ENCODE measurements at places on chromosomes 12 and 14.

DNA sequence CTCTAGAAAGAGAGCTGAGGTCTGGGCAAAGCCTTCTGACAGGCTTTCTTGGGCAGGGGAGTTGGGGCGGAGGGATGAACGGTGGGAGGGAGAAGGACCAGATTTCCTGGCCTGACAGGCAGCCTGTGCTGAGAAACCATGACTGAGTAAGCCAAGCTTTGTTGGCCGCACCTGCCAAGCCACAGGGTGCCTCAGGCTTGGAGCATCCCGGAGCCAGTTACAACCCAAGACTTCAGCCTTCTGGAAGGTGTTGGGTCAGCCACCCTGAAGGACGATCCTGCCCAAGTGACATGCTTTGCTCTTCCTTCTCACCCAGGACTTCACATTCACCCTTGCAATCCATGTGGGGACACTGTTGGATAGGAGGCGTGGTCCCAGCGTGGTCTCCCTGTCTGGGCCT is 21.0 kb upstream of the AQP2 start:
- no peak for DNase-seq

DNA sequence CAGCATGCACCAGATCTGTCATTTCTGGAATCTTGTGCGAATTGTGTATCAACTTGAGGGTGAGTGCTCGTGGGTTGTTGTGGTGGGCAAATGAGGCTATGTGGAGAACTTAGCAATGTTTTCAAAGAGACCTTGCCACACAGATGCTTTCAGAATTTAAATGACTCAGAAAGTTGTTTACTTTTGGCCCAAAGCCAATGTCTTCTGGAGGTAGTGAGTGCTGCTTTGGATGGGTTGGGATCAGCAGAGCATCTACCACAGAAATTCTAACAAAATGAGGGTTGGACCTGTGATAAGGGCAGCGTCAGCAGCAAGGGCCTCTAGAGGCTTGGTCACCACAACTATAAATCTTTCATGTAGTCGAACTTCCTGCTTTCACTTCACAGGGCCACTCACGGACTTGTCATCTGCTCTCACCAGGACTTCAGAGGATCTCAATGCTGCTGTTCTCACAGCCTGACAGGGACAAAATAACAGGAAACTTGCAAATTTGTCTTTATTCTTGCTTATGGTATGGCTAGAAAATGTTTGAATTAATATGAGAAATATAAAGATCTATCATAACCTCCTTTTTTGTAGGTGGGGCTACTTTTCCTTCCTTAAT is 111.4 kb downstream of the DACT1 start:
- peak; percentile 95 for DNase-seq

GRCh38 chr12:20950248-20950647 is 139.7 kb downstream of the SLCO1B3 start:
- DNase-seq: no peak

GRCh38 chr12:6921539-6921938 is 6.2 kb upstream of the ATN1 start:
- no peak for DNase-seq

DNA sequence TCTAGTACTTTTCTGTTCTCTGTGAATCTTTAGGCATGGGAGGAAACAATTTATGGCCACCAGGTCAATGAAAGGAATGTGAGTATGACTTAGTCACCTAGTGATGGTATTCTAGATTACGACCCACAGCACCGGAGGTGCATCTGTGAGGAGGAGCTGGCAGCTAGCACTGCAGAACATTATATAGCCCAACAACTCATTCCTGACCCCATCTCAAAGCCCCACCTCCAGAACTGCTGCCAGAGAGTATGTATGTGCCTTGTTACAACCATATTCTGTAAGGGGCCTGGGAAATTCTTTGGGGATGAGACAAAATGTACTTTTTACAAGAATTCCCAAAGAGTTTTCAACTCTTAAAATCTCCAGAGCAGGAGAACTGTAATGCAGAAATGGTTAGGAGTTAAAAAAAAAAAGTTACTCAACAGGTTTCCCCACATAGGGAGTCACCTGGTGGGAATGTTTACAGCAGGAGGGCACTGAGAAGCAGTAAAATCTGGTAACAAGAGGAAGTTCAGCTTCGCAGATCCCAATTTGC is 34.9 kb upstream of the CERS5 start:
- no peak for DNase-seq

GRCh38 chr14:69351385-69351784 is 46.7 kb downstream of the ERH start:
- DNase-seq: no peak

DNA sequence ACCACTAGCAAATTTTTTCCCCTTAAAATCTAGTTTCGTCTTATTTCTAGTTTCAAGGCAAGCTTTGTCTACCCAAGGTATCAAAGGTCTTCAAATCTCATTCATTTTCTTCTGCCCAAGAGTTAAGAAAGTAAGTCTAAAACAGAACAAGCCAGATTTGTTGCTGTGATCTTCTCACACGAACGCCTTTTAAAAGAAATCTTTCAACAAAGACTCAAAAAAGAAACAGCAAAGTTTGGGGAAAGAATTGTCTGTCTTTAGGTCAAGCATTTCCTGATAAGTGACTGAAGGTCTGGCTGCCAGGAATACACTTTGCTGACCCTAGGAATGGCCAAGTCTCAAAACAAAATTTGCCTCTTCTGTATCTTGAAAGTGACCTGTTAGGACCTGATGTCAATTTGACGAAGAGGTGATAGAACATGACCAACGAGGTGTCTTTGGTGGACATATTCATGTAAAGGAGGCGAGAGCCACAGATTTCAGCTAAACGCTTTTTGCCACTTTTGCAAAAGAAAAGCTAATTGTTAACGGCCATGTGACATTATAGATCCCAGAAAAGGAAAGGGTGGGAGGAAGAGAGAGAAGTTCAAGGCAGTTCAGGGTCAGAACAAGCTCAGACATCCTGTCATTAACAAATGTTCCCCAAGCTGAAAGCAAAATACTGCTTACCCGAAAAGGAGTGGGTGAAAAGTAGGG is 1.7 kb downstream of the CDK17 start:
- no peak for DNase-seq

DNA sequence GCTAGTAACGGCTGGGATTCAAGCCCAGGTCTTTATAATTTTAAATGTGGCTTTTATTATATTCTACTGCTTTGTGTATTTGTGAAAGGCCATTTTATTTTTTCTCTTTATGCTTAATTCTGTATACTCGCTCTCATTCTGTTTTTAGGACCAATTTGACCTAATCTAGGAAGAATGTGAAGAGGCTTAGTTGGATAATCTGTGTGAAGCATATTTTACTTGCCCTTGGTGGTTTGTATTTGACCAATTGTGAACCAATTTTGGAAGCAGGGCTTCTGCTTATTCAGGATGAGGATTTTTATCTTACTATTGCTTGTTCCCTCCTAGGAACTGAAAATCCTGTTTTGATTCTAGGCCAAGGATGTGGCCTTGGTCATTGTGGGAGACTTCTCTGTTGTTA is 113.1 kb downstream of the TTC6 start:
- DNase-seq: no peak

DNA sequence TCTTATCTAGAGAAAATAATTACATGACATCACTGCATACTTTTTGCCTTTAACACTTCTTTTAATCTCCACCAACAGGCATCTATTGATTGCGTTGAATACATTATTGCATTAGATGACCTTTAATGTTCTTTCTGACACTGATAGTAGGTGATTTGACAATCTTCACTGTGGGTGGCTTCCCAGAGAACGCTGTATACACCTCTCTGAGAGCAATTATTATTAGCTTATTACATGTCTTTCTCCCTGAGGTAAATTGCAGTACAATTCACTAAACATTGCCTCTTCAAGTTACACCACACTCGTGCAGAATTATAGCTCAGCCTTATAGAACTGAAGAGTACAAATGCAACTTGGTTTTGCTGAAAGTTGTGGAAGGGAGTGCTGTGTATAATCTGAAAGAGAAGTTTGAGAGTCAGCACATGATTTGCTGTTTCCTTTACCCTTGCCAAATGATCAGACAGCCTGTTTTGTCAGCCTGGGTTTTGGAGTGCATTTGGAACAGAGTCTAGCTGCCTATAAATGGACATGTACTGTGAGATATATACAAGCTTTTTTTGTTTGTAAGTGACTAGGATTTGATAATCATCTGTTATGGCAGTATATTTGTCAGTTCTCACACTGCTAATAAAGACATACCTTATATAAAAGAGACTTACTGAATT is 369.2 kb downstream of the CCER1 start:
- no peak for DNase-seq

DNA sequence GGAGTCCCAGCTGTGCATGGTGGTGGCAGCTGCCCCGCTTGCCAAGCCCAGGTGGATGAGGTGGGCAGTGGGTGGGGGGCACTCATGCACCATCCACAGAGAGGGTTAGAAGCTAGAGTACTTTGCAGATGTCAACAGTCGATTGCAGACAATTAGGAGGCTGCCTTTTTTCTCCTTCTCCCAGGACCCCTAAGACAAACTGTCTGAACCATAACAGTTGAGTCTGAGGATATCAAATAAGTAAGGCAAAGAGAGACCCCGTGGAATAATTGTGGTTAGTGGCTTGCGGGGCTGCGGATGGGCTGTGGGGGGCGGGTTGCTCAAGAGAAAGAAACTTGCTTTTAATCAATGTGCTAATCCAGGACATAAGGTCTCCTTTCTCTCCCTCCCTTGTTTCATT is 926.2 kb downstream of the VRK1 start:
- no peak for DNase-seq

- no peak for DNase-seq
Observed at GRCh38 chr14:24688030-24688658, 54.2 kb upstream of the GZMB start.

GRCh38 chr14:26694521-26694920 is 96.7 kb upstream of the NOVA1 start:
- no peak for DNase-seq

- peak; percentile 94 for DNase-seq
Observed at GRCh38 chr14:65472189-65472588, 59.7 kb downstream of the FUT8 start.

DNA sequence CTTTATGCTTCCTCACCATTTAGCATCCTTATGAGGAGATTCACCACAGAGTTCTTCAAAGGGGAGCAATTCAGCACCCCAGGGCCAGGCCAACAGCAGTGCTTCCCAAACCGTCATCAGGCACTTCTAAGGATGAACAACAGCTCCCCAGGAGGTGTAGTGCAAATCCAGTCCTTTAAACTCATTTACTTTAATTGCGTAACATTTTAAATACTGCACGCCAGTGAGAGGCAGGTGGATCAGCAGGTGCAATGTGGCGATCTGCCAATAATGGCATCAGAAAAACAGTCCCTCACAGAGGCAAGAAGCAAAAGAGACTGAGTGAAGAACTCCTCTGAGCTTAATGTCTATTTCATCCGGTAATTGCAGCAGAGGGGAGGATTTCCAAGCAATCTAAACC is 770.9 kb upstream of the FOXG1 start:
- DNase-seq: peak; percentile 98

- DNase-seq: no peak
Observed at GRCh38 chr14:87626266-87626665, 366.7 kb downstream of the GALC start.

DNA sequence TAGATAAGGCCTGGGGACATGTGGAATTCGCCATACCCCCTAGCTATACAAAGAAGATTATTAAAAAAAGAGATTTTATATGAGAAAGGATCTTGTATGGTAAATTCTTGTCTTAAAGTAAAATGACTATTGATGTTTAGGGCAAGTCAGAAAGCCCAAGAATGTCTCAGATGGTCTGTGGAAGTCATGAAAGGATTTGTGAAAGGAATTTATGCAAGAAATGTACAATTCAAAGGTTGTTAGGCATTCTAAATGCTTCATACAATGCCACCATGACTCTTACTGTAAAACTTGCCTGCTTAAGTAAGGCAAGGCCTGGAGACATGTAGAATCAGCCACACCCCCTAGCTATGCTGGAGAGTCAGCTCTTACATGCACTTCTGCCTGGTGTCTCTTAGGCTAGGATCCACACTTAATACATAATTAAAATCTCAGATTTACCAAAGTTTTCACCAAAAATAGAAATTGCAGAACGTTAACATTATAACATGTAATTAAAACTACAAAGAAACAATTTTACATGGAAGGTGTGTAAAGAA is 8.9 kb upstream of the ETNK1 start:
- DNase-seq: no peak

GRCh38 chr12:12384571-12385340 is 27.9 kb downstream of the BORCS5 start:
- no peak for DNase-seq

- DNase-seq: no peak
Observed at GRCh38 chr12:114838480-114838879, 154.5 kb upstream of the TBX3 start.

- peak; percentile 7 for DNase-seq
Observed at GRCh38 chr12:32397696-32398095, 1.7 kb upstream of the FGD4 start.

GRCh38 chr12:32501835-32502333 is 102.5 kb downstream of the FGD4 start:
- DNase-seq: peak; percentile 85

- DNase-seq: no peak
Observed at GRCh38 chr12:123200414-123200813, 32.5 kb downstream of the MPHOSPH9 start.

GRCh38 chr14:53982546-53982945 is 25.9 kb upstream of the BMP4 start:
- no peak for DNase-seq

GRCh38 chr14:59252772-59253500 is 64.5 kb downstream of the DAAM1 start:
- no peak for DNase-seq

- no peak for DNase-seq
Observed at GRCh38 chr14:75826599-75826998, 155.2 kb downstream of the TGFB3 start.

DNA sequence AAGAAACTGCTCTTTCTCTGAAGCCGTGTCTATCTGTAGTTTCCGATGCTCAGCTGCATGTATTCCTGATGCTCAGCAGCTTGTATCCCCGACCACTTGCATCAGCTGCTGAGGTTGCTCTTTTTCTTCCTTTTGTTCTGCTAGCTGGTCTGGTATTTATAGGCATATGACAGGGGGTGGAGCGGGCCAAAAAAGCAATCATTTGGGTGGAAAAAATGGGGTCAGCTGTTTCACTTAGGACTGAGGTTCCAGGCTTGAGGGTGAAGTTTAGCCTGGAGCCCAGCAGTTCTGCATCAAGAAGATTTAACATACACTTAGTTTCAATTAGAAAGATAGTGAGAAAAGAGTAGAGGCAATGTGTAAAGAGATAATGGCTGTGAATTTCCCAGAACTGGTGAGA is 23.6 kb upstream of the AMN1 start:
- no peak for DNase-seq

DNA sequence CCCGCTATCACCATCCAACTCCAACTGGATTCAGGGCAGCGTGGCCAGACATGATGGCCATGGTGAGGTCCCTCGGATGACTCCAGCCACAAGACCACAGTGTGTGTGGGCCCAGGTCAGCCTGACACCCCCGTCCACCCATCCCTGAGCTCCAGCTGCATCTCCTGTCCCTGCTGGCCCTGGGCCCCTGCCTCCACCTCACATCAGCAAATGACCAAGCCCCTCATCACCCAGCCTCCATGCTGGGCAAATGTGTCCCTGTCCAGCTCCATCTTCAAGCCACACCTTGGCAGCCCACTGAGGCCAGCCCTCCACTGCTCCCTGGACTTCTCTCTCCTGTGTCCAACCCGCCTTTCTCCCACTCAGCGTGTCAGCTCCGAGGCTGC is 3.2 kb downstream of the GPR132 start:
- DNase-seq: no peak

GRCh38 chr12:45509621-45510020 is 219.9 kb upstream of the ARID2 start:
- DNase-seq: no peak

Measured in NCI-H187 treated with DMSO at 0.1 percent for 48 hours (cell line).